Pancreas (tissue), 10 donors: ENCODE measurements at places on chromosomes 5 and 9. TPM values are rescaled to one million over a fixed set of nuclear protein-coding genes. Genes with fewer than 3 reads are reported as not detected.

- DNase-seq = no peak
These were observed 211.5 kb upstream of the TARS1 start for GRCh38 chr5:33229216-33229615.

DNA sequence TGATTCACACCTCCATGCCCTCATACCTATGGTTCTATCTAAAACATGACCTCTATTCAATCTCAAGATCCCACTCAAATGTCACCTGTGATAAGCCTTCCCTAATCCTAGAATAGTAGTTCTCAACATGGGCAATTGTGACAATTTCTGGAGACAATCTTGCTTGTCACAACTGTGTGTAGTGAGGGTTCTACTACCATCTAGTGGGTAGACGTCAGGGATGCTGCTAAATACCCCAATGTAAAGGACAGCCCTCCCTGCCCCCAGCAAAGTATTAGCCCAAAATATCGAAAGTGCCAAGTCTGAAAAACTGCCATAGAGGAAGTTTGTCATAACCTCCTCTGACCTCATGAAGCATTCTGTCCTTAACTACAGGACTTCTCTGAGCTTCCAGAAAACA is 32.0 kb downstream of the TBCA start:
- no peak for DNase-seq

GRCh38 chr5:32848120-32848519 is 137.0 kb downstream of the NPR3 start:
- DNase-seq = no peak

- DNase-seq = no peak
These were observed 56.7 kb downstream of the MAPKAP1 start for GRCh38 chr9:125650271-125650737.

- no peak for DNase-seq
These were observed 8.9 kb downstream of the IPO11 start for GRCh38 chr5:62421414-62421813.

DNA sequence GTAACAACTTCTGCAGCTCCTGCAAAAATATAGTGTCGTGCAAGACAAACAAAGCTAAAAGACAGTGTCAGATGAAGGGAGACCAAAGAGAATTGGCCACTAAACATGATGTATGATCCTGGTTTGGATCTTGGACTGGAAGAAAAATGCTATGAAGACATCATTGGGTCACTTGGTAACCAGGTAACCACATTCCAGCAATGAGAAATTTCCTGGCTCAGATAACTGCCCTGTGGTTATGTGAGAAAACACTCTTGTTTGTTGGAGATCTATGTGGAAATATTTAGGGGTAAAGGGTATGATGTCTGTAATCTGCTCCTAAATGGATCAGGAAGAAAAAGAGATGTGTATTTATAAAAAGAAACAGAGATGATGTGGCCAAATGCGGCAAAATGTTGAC is 45.5 kb upstream of the ANKRD33B start:
- no peak for DNase-seq

DNA sequence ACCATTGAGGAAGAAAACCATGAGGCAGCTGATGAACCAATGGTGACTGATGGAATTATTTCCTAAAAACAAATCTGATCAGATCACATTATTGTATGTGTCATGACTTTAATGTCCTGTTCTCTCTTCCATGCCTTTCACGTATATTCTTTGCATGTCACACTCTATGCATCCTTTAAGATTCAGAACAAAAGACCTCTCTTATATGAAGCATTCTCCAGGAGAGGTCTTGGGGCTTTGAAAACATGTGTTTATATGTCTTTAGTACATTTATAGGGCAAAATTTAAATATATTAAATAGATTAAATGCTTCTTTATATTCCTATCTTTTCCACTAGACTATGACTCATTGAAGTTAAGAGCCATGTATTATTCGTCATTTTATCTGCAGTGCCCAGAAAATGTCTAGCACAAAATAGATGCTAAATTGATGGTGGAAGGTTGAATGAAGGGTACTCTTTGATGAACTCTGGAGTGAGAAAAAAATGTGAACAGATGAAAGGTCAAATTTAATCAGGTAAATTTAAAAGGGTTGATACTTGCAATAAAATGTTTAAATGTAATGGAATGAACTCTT is 196.3 kb downstream of the PSAT1 start:
- no peak for DNase-seq

GRCh38 chr5:124733329-124733650 is 13.1 kb downstream of the ZNF608 start:
- no peak for DNase-seq

DNA sequence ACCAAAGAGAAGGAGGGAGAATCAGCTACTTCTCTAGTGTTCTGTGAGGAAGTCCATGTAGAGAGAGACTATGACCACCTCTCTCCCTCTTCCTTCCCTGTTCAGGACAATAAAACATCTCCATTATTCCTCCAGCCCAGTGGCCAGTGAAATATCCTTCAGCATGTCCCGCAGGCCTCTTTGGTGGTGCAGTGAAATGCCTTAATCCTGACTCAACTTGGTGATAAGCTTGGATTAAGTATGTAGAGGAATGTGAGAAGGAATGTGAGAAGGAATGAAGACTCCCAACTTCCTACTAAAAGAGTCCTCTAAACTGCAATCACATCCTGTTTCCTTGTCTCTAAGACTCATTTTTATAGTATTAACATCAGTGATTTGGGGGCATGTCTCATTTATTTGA is 167.3 kb downstream of the TRPM3 start:
- no peak for DNase-seq

IFNA21 gene
- not detected for total RNA-seq

OLFM1 gene
- 10.4 TPM for total RNA-seq

DNA sequence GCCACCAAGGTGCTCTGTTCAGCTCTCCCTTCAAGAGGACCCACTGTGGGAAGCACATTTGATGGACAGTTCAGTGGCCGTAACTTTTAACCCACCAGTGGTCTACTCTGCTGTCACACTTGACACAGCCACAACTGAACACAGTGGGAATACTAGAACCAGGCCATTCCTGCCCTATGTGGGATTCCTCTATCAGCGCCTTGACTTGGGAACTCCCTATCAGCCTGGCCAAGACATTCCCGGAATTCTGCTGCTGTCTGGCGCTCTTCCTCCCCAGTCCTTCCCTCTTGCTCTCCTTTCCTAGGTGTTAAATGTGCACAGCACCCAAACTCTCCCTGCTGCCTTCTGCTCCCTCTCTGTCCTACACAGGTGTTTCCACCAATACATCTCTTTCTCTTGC is 23.1 kb upstream of the SH3PXD2B start:
- no peak for DNase-seq

C5orf52 gene
- total RNA-seq = not detected

GRCh38 chr5:160628619-160628968 is 206.9 kb downstream of the PTTG1 start:
- DNase-seq = no peak

- DNase-seq = no peak
These were observed 147.5 kb downstream of the SLIT3 start for GRCh38 chr5:169153405-169153804.

DNA sequence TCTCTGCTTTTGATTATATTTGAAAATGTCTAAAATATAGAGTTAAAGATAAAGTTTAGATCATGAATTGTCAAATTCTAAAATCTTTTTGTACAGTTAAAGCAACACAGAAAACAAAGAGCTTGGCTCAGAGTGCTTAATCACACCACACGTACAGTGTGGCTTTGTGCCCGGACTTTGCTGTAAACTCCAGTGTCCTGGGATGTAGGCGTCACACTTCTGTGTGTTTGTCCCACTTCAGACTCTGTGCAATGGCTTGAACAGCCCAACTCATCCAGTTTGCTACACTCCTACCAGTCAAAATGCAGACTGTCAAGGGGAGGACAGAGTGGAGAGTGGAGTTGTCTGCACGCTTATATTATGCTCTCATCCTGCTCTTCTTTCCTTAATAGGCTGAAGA is 45.3 kb downstream of the SMARCA2 start:
- no peak for DNase-seq

PRKAA1 gene
- total RNA-seq = 42.9 TPM

DNA sequence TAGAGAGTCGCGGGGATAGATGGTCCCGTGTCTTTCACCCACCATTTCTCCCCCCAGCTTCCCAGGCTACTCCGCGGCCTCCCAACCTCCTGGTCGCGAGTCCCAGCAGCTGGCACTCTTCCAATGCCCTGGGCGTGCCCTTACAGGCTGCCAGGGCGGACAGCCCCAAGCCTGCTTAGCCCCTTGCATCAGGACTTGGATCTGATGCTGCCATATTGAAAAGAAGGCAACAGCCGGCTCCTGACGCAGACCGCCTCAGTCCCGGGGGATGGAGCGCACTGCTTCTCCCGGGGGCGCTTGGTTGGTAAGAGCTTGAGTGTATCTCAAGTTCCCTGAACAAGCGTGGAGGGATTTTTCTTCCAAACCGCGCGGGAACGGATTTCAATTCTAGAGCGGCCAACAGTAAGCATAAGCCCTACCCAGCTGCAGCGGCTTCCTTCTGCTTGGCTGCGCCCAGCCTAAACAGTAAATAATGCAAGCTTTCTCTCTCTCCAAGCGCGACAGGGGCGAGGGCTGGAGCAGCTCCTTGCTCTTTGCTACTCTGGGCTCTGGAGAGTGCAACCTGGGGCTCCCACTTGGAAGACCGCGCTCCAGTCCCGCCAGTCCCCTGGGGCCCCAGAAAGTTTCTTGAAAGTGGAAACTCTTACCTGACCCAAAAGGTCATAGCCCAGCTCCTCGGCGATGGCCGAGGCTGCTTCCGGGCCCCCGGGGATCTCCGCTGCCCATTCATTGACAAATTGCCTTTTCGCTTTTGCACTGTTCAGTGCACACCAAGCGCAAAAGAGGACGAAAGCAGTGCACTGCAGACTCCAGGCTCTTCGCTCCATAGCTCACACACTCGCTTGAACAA is 607 bp downstream of the PCSK1 start:
- DNase-seq = peak; percentile 30

GRCh38 chr5:97131139-97131710 is 11.2 kb downstream of the LIX1 start:
- DNase-seq = no peak

FCHO2 gene
- 12.5 TPM for total RNA-seq

- DNase-seq = no peak
These were observed 236.5 kb downstream of the ICE1 start for GRCh38 chr5:5658889-5659465.

- no peak for DNase-seq
These were observed 150.5 kb downstream of the CD180 start for GRCh38 chr5:67045816-67046740.

F2RL1 gene
- total RNA-seq = 17.6 TPM

ENHO gene
- 1.1 TPM for total RNA-seq

TLE1 gene
- 17.5 TPM for total RNA-seq

GRCh38 chr9:79485258-79485657 is 86.5 kb upstream of the TLE4 start:
- no peak for DNase-seq

ADAMTS19 gene
- total RNA-seq = not detected

MED22 gene
- 8.8 TPM for total RNA-seq

DNA sequence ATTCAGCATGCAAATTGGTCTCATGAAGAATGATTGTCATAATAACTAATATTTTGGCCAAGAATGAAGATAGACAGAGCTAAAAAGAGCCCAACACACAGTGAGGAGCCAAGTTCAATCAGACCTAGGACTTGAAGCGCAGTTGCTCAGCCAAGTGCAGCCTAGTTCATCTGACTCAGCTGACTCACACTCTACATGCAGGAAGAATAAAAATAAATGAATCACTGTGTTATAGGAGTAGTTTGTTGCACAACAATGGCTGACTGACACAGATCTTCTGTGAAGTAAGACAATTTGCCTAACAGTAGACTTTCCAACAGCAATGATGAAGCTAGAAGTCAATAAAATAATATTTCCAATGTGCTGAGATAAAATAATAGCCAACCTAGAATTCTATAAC is 261.5 kb downstream of the CEMIP2 start:
- no peak for DNase-seq

GRCh38 chr5:87686975-87687374 is 274.2 kb upstream of the CCNH start:
- DNase-seq = no peak
